ENCODE measurements at places on chromosomes 3 and 15.
A peak's percentile ranks its signal among the peaks of the same experiment; 100 is the strongest.

GRCh38 chr3:102714567-102714966 lies 279.8 kb downstream of the ZPLD1 start:
- no peak for DNase-seq

GRCh38 chr15:101482526-101483371 lies 6.8 kb downstream of the PCSK6 start:
- no peak for DNase-seq

DNA sequence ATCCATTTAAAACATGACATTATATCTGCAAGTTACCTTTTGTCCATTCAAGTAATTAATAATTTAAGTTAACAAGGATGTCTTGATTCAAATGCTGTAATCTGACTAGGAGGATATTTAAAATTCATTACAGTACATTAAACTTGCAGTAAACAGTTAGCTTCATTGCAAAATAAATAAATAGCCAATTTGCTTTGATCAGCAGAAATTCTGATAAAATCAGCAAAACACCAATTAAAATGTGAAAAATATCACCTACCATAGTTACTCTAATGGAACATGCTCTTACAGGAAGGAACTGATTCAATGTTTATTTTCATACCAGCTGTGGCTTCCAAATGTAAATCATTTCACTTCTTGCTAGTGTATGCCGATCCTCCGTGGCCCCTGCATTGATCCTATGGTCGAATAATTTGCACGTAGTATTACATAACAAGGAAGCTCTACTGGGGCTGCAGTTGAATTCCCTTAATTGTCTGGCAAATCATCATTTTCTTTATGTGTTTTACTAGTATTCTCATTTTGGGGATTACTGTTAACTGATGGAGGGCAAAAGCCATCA lies 150.7 kb downstream of the FOXB1 start:
- DNase-seq = no peak

DNA sequence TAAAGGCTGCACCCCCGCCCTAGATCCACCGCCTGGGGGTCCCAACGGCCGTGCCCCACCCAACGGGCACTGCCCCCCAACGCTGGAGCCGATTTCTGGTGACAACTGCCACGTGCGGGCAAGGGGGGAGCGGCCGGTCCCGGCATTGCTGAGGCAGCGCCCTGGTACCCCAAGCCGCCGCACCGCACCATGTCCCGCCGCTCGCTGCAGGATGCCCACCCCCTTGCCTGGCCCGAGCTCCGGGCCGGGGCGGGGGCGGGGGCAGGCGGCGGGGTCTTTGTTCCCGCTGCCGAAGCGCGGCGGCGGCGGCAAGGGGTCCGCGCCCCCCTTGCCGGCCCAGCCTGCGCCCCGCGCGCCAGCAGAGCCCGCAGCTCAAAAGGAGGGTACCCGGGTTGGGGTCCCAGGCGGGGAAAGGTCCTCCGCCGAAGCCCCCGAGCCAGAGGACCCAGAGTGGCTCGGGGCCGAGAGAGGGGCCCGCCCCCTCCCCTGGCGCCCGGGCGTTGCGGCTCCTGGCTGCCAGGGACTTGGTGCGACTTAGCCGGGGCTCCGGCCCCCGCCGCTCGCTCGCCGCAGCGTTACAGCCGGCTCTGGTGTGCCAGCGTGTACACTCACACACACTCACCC lies 678 bp downstream of the SEMA7A start:
- no peak for DNase-seq

DNA sequence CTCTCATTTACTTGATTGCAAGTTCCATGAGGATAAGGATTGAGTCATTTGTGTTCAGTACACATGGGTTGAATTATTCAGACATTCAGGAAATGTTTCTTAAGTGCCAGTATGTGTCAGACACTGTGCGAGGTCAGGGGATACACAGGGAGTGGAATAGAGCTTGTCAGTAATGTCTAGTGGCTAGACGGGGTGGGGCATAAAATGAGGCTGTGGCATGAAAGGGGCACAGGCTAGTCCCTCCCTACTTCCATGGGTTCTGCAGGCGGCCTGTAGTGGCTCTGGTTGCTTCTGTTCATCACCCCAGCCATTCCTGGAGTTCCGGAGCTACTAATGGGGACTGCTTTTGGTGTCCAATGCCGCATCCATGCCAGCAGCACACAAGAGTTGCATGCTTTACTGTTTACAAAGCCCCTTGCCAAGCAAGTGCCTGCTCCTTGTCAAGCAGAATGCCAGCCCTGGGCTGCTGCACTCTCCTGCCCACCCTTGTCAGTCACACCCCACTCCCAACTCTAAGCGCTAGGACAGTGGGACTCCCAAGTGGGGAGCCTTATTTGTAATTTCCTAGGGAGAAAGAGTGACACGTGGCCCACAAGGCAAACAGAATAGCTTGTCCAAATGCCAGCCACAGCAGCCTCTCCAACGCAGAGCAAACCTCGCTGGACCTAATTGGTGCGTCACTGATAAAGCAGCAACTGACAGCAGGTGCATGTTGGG lies 70.8 kb downstream of the RAB11A start:
- no peak for DNase-seq

DNA sequence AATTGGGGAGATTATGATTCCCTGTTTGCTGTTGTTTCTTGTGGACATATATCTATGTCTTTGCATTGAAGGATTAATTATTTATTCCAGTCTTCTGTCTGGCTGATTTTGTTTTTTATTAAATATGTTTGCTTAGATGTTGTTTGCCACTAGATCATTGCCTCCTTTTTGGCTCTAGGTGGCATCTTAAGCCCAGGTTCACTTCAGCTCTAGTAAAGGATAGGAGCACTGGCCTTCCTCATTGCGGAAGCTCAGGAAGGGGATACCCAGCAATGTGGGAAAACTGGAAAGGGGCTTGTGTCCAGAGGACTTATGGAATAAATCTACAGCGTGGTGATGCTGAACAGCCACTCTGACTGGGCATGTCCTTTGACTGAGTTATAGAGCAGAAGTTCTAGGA lies 821.6 kb downstream of the PDCD6IP start:
- DNase-seq = no peak

- no peak for DNase-seq
Measured at GRCh38 chr3:18680758-18681157, 255.6 kb upstream of the SATB1 start.

DNA sequence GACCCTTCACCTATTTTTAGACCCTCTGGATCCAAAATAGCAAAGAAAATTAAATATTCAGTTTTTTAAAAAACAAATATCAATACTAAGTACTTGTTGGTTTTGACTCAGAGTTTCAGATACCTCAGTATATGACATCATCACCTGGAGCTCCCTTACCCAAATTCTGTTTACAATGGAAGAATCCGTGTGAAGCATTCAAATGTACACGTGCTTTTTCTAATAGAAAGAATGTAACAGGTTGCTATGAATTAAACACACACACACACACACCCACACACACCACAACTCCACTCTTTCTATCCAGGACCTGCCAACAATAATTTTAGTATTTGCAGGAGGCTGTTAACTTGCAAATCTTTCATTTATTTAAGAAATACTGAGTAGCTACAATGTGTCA lies 221.8 kb downstream of the THRB start:
- no peak for DNase-seq

DNA sequence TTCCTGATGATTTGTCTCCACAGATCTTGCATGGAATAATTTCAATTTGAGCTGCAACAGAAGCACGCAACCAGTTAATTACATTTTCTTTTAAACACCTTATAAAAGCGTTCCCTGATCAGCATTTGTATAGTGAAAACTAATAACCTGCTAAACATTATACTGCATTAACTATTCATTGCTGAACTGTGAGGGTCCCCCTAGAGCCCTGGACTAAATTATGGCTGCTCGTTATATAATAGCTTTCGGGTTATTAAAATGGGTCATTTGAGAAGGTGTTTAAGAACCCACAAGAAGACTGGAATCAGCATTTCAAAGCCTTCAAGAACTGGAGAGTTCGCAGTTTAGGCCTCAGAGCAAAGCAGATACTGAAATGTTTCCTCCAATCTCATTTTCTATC lies 52.9 kb upstream of the ICE2 start:
- DNase-seq = no peak

GRCh38 chr3:50274371-50275104 lies 4.3 kb upstream of the LSMEM2 start:
- peak; percentile 55 for DNase-seq

- DNase-seq = no peak
Measured at GRCh38 chr15:75233504-75234190, 24.5 kb upstream of the GOLGA6C start.

GRCh38 chr15:48085591-48085930 lies 35.2 kb upstream of the SLC24A5 start:
- no peak for DNase-seq

DNA sequence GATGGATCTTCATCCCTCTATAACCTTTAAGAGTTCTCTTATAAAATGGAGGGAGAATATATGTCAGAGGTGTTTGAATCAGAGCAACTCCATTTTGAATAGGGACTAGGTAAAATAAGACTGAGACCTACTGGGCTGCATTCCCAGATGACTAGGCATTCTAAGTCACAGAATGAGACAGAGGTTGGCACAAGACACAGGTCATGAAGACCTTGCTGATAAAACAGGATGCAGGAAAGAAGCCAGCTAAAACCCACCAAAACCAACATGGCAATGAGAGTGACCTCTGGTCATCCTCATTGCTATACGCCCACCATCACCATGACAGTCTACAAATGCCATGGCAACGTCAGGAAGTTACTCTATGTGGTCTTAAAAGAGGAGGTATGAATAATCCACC lies 211.0 kb downstream of the GBE1 start:
- DNase-seq = no peak

GRCh38 chr3:34016925-34017587 lies 218.6 kb downstream of the PDCD6IP start:
- DNase-seq = no peak

DNA sequence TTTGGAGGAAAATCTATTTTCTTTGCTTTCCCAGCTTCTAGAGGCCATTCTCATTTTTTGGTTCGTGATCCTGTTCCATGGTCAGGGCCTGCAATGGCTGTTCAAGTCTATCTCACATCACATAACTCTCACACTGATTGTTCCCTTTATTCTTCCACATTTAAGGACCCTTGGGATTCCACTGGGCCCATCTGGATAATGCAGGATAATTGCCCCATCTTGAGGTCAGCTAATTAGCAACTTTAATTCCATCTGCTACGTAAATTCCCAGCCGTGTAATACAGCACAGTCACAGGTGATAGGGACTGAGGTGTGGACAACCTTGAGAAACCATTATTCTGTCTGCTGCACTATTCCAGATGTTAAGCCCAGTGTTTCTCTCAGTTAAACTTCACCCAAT lies 311.6 kb upstream of the CNTN4 start:
- DNase-seq = no peak

- DNase-seq = no peak
Measured at GRCh38 chr3:57583544-57583943, 13.6 kb downstream of the ARF4 start.

GRCh38 chr3:5874931-5875341 lies 687.4 kb downstream of the EDEM1 start:
- no peak for DNase-seq

DNA sequence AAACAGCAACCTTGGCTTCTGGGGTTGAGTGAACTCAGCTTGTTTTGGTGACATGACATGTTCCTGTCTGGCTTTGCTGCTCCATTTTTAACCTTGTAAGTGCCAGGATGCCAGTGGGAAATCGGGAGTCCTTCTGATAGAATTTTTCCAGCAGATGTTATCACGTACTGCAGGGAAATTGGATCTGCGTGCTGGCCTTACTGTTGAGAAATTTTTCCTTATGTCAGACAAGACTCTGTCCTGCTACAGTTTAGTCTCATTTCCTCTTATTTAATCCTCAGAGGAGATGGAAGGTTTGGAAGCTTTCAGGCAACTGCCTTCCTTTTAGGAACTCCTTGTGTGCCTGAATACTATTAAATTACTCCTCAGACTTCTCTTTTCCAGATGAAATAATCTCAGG lies 80.6 kb downstream of the PGPEP1L start:
- no peak for DNase-seq

DNA sequence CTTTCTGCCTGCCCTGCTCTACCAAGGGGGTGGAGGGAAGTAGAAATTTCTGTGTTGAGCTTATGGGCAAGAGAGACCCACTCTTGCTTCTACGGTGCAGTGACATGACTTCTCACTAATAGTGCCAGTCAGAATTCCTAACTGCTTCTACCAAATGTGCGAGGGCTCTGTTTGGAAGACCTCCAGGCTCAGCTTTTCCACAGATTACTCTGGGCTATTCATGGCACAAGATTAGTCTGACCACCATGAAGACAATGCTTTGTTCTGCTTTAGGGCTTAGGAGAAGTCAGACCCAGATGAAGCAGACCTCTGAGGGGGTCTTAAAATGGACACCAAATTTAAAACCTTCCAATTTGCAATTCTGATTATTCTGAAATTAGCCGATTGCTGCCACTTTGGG lies 195.9 kb upstream of the TBC1D5 start:
- no peak for DNase-seq

- DNase-seq = no peak
Measured at GRCh38 chr15:48334260-48334659, 3.0 kb downstream of the DUT start.

- DNase-seq = no peak
Measured at GRCh38 chr3:53795789-53796560, 50.2 kb downstream of the CHDH start.

DNA sequence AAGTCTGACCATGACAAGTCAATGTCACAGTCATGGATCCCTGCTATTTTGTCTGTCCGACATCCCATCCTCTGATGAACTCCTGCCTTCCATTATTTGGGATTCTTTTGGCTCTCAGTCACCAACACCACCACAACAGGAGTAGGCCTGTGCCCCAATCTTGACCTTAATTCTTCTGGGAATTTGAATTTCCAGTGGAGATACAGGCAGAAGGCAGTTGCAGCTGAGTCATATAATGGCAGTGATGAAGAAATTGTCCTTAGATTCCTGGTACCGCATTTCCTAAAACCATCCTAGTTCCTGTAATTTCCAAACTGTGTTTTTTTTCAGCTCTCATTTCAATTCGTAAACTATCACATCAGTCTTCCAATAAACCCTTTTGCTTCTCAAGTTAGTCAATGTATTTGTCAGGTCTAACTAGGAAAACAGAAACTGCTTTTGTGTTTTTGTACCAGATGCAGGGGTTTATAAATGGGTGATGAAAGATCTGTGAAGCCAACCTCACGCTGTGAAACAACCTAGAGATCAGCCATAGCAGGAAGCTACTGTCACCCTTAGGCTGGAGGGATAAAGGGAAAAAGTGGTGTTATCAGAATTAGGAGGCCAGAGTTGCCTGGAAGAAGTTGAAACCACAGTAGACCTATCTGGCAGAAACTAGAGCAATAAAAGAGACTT lies 126.3 kb upstream of the TMEM108 start:
- DNase-seq = no peak

- no peak for DNase-seq
Measured at GRCh38 chr3:123831420-123831819, 52.7 kb downstream of the MYLK start.

Measured in GM19239 (cell line).